ENCODE measurements at places on chromosomes 7 and 10.

- no peak for DNase-seq
These were observed 352.0 kb upstream of the AKR1E2 start for GRCh38 chr10:4473977-4474376.

GRCh38 chr7:128876586-128876977 lies 13.9 kb downstream of the ATP6V1F start:
- no peak for DNase-seq

DNA sequence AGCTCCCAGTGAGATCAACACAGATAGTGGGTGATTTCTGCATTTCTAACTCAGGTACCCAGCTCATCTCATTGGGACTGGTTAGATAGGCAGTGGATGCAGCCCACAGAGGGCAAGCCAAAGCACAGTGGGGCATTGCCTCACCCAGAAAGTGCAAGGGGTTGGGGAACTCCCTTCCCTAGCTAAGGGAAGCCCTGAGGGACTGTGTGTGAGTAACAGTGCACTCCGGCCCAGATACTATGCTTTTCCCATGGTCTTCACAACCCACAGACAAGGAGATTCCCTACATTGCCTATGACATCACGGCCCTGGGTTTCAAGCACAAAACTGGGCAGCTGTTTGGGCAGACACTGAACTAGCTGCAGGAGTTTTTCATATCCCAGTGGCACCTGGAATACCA lies 62.8 kb downstream of the PPP1R3A start:
- no peak for DNase-seq

DNA sequence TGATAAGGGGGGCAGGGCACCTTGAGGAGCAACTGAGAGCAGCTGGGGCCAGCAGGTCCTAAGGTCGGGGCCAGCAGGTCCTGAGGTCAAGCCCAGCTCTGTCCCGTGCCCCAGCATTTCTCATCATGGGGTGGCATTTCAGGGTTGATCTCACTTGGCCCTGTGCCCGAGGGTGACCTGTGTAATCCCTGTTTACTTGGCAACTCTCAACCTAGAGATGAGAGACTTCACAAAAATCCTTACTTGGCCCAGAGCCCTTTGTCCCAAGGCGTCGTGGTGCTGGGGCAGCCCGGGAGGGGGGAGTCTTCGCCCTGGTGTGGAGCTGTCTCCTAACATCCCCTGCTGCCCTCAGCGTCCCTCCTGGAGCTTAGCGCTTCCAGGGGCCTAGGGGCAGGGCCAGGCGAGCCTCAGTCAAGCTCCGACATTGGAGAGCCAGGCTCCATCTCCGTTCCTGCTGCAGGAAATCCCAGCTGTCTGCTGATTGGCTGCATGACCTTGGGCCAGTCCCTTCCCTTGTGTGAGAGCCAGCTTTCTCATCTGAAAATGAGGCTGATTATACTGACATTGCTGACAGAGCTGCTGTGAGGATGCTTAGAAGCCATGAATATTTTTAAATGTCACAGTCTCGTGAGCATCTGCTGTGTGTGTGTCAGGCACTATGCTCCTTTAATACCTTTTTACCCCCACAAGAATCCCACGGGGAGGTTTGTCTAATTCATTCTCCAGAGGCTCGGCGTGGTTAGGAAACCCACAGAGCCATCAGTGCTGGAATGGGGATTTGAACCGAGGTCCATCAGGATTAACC lies 94.3 kb downstream of the ZMIZ1 start:
- no peak for DNase-seq

DNA sequence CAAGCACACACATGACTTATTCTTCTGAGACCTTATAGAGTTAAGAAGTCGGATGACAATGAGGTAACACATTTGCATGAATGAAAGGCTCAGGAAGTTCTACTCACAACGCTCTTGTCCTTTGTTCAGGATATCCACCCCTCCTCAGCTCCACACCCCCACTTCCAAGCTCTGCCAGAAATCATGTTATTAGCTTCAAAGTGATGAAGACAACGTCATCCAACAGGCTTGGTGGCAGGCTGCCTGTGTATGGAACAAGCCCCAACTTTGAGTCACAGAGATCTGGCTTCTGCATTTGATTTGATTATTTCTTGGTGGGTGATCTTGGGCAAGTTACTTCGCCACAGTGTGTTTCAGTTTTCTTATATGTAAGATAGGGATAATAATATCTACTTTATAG lies 12.4 kb upstream of the BMPER start:
- no peak for DNase-seq

DNA sequence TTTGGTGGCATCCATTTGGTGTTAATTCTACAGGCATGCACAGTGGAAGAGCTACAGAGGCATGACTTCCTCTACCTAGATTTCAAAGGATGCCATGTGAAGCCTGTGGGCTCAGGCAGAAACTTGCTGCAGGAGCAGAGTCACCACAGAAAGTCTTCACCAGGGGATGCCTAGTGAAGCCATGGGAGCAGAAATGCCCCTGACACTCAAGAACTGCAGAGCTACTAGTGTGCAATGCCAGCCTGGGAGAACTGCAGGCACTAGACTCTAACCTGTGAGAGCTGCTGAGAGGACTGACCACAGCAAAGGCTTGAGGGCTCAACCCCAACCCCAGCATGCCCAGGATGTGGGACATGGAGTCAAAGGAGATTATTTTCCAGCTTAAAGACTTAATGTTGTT lies 3.9 kb downstream of the OR9A2 start:
- DNase-seq: peak; percentile 17

GRCh38 chr10:127236266-127236665 lies 39.9 kb upstream of the INSYN2A start:
- no peak for DNase-seq

Measured in Jurkat, Clone E6-1 (cell line).